Thymus (tissue), 14 donors: ENCODE measurements at places on chromosomes 3 and 15.

DNA sequence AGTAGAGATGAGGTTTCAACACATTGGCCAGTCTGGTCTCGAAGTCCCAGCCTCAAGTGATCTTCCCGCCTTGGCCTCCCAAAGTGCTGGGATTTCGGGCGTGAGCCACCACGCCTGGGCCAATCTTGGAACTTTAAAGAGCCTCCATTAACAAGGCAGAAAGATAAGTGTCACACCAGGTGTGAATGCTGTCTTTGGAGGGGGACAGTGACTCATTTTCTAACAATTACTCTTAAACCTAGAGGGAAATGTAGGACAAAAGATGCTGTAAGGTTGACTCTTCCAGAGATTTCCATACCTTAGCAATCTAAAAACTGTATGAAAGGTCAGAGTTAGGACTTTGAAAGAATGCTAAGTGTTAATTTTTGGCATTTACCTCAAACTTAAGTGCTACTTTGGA is 84.9 kb downstream of the FNDC3B start:
- no peak for DNase-seq

DNA sequence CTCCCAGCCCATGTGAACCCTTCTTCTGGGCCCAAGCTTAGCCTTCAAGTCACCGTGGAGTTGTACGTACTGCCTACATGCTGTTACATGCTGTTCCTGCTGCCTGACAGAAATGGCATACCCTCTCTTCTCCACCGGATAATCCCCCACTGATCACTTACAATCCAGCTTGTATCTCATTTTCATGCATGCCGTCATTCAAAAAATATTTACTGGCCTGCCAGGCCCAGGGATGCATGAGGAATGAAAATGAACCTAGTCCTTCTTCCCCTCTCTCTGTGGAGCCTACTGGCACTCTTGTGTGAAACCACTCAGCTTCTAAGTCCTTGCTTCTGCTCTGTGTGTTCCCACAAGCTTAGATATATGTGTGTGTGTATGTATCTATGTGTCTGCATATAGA is 60.6 kb downstream of the WNT5A start:
- no peak for DNase-seq

GRCh38 chr15:65044724-65045481 is at the start of gene SLC51B:
Gene SLC51B (plus strand): TSS chr15:65045387. CDS start chr15:65050005, 4,618 bp downstream.
- DNase-seq: no peak

GRCh38 chr3:17592956-17593355 is 149.5 kb downstream of the TBC1D5 start:
- DNase-seq: no peak

DNA sequence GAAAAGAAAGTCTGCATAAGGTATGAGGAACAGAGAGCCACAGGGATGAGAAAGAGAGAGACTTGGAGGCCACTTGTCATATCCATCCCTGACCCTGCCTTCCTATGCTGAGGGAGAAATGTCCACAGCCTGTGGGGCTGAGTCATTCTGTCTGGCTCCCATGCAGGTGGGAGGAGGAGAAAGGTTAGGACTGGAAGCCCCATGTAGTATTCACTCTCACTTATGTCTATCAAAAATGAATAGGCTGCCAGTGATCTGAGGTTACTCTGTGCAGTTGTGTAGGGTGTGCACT is 71.3 kb downstream of the RAB11A start:
- no peak for DNase-seq

- no peak for DNase-seq
Measured at GRCh38 chr15:92454555-92455105, 60.9 kb downstream of the ST8SIA2 start.

- DNase-seq: no peak
Measured at GRCh38 chr3:62312201-62312600, 61.1 kb downstream of the FEZF2 start.

DNA sequence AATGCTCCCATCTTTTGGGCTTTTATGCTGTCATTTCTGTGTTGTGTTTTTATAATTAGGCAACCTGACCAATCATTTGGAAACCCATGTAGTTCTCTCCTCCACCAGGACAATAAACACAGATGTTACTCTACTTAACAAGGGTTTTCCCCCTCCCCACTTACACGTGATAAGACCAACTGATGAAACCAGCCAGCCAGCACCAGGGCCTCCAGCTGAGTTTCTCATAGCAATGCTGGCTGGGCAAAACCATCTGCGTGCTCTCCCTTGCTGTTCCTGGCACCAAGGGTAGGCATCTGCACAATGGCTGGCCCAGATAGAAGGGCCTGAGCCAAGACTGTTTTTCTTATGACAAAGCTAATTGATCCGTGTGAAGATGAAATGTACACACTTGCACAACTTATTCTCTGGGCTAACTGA is 310.4 kb downstream of the PLCL2 start:
- DNase-seq: no peak
